Activated T-cell treated with anti-CD3 and anti-CD28 coated beads, Interleukin-2, amount 50 U/mL, for 4 hours (primary cell): ENCODE measurements at places on chromosomes 13 and 19.

DNA sequence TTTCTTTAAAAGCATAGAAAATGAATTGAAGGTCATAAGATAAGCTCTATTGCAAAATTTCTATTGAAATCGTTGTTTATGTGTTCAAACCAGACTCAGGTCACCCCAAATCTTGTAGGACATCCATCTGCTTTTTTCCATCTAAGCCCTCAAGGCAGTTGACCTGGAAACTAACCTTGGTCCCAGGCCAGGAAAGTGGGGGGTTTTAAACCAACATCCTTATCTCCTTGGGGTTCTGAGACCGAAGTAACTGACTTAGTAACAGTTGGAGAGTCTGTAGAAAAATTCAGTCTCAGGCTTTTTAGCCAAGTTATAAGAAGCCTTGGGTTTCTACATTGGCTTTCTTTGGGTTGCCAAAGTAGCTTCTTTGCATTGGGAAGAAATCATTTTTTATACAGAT, 23.4 kb downstream of the ZNF507 start:
- no peak for DNase-seq

- DNase-seq, result no peak
Measured at GRCh38 chr19:51173681-51174080, 31.6 kb downstream of the SIGLEC7 start.

GRCh38 chr13:48069573-48069972, 25.3 kb downstream of the MED4 start:
- no peak for DNase-seq

GRCh38 chr19:2808129-2808941, 11.3 kb upstream of the ZNF554 start:
- DNase-seq, result no peak

DNA sequence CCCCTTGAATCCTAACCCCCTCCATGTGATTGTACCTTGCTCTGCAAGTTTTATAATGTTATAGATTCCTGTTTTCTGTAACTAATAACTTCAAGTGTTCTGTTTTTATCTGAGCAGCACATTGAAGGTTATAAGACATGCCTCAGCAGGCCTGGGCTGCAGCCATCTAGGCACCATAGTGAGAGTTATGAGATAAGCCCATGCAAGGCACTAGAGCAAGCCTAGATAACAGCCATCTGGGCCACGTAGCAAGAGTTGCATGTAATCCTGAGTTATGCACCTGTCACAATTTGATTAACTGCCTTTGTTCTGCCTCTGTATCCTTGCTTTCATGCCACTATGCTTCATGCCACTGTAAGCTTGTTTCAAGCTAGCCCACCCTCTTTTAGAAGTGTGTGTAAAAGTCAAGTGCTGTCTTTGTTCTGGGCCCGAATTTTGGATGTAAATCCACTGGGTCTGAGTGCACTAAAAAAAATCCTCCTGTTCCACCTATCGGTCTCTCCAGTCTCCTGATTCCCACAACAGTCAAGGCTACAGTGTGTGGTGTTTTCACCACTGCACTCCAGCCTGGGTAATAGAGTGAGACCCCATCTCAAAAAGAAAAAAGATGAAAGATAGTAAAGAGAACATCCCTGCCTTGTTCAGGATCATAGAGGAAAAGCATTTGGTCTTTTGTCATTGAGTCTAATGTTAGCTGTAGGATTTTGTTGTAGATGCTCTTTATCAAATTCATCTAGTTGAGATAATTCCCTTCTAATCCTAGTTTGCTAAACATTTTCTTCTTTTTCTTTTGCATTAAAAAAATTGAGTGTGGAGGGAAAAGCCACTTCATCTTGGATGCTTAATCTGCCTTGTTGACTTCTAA, 16.0 kb upstream of the KBTBD6 start:
- DNase-seq, result no peak

DNA sequence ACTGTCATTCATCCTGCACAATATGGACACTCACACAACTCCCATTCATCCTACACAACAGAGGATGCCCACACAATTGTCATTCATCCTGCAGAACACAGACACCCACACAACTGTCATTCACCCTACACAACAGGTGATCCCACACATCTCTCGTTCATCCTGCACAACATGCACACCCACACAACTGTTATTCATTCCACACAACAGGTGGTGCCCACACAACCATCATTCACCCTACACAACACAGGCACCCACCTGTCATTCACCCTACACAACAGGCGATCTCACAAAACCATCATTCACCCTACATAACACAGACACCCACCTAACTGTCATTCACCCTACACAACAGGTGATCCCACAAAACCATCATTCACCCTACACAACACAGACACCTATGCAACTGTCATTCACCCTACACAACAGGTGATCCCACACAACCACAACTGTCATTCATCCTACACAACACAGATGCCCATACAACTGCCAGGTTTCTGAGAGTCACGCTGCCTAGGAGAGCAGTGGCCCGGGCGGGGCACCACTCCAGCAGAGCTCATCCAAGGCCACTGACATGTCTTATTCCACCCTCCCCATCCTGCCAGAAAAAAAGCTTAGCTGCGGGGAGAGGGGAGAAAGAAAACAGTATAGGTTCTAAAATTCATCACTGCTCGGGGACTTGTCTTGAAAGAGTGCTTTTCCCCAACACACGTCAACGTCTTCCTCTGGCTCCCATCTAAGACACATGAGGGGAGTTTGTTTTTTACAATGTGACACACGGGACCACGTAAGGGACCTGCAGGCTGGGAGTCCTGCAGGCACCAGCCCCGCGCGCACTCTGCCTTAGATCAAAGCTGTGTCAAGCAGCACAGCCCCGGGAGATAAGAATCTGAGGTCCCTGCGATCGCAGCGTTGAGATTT, 44.0 kb downstream of the KLF2 start:
- DNase-seq, result peak; percentile 50

GRCh38 chr13:73223372-73223781, 164.6 kb downstream of the KLF5 start:
- DNase-seq, result no peak

DNA sequence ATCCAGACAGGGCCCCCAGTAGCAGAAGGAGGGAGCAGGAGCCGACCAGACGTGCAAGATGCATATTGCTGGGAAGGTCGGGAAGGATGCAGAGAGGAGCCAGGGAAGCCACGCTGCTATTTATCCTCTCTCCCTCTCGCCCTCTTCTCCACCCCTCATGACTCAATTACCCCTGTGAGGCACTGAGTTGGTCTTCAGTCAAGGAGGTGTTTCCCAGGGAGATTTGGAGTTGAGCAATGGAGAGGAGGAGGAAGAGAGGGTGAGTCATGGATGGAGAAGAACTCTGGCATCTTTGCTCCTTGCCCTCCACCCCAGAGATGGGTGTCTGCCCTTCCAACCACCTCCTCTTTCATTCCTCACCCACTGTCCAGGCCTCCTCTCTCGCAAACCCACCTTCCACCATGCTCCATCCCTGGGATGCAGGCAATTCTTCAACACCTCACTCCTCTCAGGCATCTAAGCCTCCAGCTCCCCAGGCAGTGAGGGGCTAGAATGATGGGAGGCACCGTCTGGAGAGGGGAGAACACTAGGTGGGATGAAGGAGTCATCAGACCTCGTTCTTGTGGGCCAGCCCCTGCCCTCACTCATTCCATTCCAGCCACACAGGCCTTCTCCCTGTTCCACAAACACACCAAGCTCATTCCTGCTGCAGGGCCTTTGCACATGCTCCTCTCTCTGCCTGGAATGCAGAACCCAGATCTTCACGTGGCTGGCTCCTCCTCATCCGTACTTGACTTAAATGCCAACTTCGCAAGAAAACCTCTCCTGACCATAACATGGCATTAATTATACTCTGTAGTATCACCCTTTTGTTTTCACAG, at the start of gene SBSN:
SBSN (minus strand) TSS at position 94 of the 821 bp plus-strand sequence; CDS start at position 64, 30 bp downstream.
- no peak for DNase-seq

- no peak for DNase-seq
Measured at GRCh38 chr13:27635266-27635665, 13.6 kb downstream of the POLR1D start.

- no peak for DNase-seq
Measured at GRCh38 chr13:92512852-92513251, 713.8 kb upstream of the GPC6 start.

- peak; percentile 97 for DNase-seq
Measured at GRCh38 chr19:572140-572742, at the start of gene BSG. BSG (plus strand) TSS chr19:572596; CDS start chr19:572635, 39 bp downstream.

DNA sequence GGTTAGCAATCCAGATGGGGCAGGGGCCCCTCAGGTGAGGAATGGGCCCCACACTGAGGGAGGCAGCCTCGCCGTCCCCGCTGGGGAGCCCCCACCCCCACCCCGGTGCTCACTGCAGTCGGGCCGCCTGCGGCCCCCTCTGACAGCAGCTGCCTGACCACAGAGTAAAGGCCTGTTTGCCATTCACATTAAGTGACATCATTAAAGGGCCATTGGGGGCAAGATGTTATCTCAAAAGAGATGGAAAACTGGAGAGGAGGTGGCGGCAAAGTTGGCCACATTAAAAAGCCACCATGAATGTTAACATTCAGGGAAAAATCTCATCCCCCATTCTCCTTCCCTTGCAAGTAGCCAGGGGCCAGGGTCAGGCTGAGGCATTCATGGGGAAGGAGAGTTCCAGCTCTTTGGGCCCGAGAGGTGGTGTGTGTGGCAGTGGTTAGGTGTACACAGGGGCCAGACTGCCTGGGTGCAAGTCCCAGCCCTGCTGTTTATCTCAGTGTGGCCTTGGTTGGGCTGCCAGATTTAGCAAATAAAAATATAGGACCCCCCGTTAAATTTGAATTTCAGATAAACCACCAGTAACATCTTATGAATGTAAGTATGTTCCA, 20.9 kb downstream of the VSTM2B start:
- DNase-seq, result no peak

GRCh38 chr19:892243-892893, 619 bp downstream of the MED16 start:
- DNase-seq, result no peak

- no peak for DNase-seq
Measured at GRCh38 chr13:100347968-100348367, 240.6 kb downstream of the GGACT start.

DNA sequence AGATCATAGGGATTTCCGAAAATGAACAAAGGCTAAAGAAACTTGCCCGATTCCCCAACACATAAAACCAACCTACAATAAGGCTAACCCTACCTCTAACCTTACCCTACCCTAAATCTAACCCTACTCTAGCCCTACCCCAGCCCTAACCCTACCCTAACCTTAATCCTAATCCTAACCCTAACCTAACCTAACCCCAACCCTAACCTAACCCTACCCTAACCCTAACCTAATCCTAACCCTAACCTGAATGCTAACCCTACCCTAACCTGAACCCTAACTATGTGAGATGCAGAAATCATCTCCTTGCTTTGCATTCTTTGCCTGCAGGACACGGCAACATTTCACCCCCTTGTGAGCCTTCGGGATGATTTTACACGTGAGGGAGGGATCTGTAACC, 67.6 kb upstream of the SOX1 start:
- DNase-seq, result no peak

GRCh38 chr13:97938706-97939475, 14.6 kb upstream of the IPO5 start:
- DNase-seq, result no peak

GRCh38 chr13:84605927-84606326, 723.7 kb upstream of the SLITRK1 start:
- DNase-seq, result no peak

- no peak for DNase-seq
Measured at GRCh38 chr13:76725211-76725610, 161.0 kb downstream of the KCTD12 start.

DNA sequence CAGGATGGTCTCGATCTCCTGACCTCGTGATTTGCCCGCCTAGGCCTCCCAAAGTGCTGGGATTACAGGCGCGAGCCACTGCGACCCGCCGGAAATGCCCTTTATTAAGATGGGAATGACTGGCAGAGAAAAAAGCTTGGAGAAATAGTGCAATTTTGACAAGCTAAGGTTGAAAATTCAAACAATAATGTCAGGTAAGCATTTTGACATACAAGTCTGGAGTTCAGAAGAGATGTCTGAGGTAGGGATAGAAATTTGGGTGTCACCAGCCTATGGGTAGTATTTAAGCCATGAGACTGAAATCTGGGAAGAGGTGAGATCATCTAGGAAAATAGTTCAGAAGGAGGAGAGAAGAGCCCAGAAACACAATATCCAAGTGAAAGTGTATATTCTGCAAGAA, 17.1 kb upstream of the PAN3 start:
- no peak for DNase-seq

- DNase-seq, result no peak
Measured at GRCh38 chr13:74270018-74270417, 135.8 kb upstream of the KLF12 start.

DNA sequence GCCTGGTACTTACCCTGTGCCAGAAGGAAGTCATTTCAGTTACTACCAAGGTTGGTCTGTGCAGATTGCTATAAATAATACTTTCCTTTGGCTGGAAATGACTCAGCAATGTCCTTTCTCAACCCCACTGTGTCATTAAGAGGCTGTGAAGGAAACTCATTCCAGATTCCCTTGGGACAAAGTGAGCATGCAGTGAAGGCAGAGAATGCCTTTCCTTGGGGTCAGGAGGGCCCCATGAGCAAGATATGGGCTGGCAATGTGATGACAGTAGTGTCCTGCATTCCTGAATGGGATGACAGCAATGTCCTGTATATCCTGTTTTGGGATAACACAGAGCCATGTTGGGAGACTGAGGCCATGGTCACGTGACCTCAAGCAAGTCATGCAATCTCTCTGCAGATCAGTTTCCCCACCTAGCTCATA, 213.1 kb upstream of the TMTC4 start:
- DNase-seq, result no peak
